ENCODE measurements at places on chromosomes 12 and 14.

GRCh38 chr12:132116709-132117557, 27.2 kb downstream of the DDX51 start:
- no peak for DNase-seq

- DNase-seq = peak; percentile 11
Measured at GRCh38 chr14:22039938-22040780, 366.5 kb upstream of the OR4E1 start.

DNA sequence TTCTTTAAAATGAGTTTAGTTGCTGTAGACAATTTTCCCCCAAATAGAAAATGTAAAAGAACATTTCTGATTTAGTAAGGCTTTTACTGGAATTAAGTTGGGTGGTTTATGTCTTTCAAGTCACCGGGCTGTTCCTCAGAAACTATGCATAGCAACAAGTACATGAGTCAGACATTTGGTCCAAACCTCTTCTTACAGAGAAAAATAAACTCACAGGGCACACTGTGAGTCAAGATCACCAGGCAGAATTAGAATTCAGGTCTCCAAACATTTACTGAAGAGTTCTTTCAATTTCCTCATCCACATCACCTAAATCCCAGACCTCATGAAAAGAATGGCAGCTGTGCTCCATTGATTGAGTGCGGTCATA, 476.1 kb upstream of the SOX5 start:
- DNase-seq = no peak

- DNase-seq = no peak
Measured at GRCh38 chr14:66074537-66074936, 411.6 kb upstream of the CCDC196 start.

GRCh38 chr12:88310666-88311065, 168.6 kb downstream of the TMTC3 start:
- DNase-seq = no peak

DNA sequence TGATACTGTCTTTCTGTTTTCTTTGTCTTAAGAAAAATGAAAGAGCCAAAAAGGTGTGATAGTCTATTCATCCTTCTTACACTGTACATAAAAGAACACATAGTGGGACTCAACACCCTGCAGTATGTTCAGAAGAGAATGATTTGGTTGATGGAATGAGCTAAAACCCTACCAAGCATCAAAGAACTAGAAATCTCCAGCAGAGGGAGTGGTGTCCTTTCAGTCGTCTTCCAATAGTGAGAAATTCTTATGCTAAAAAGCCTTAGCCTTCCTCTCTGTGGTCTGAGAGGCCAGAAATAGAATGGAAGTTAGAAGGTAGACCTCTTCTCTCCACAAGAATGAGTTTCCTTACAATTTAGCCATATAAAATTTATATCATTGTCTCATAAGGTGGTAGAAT, 393.4 kb upstream of the SEL1L start:
- DNase-seq = no peak

- DNase-seq = no peak
Measured at GRCh38 chr14:28088125-28088524, 678.5 kb upstream of the FOXG1 start.

- DNase-seq = peak; percentile 60
Measured at GRCh38 chr14:30656190-30656632, 34.1 kb downstream of the SCFD1 start.

DNA sequence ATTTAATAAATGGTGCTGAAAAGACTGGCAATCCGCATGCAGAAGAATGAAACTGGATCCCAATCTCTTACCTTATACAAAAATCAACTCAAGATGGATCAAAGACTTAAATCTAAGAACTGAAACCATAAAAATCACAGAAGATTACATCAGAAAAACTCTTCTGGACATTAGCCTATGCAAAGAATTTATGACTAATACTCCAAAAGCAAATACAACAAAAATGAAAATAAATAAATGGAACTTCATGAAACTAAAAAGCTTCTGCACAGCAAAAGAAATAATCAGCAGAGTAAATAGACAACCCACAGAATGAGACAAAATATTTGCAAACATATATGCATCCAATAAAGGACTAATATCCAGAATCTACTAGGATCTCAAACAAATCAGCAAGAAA, 14.3 kb upstream of the CLEC1A start:
- no peak for DNase-seq

GRCh38 chr12:93632383-93632782, 44.8 kb upstream of the CRADD start:
- DNase-seq = no peak

DNA sequence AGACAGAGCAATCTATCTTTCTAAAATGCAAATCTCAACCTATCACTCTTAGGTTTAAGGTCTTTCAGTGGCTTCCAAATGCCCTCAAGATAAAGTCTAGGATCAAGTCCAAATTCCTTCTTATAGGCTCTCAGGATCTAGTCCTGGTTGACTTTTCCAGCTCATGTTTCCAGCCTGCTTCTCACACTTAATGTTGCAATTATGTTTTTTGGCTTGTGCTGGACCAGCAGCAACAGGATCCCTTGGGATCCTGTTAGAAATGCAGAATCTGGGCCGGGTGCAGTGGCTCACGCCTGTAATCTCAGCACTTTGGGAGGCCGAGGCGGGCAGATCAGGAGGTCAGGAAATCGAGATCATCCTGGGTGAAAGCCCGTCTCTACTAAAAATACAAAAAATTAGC, 10.6 kb downstream of the GPR33 start:
- DNase-seq = no peak

Data from B cell (primary cell).